Kidney glomerular epithelial cell (primary cell): ENCODE measurements at places on chromosomes 13 and 19.

DNA sequence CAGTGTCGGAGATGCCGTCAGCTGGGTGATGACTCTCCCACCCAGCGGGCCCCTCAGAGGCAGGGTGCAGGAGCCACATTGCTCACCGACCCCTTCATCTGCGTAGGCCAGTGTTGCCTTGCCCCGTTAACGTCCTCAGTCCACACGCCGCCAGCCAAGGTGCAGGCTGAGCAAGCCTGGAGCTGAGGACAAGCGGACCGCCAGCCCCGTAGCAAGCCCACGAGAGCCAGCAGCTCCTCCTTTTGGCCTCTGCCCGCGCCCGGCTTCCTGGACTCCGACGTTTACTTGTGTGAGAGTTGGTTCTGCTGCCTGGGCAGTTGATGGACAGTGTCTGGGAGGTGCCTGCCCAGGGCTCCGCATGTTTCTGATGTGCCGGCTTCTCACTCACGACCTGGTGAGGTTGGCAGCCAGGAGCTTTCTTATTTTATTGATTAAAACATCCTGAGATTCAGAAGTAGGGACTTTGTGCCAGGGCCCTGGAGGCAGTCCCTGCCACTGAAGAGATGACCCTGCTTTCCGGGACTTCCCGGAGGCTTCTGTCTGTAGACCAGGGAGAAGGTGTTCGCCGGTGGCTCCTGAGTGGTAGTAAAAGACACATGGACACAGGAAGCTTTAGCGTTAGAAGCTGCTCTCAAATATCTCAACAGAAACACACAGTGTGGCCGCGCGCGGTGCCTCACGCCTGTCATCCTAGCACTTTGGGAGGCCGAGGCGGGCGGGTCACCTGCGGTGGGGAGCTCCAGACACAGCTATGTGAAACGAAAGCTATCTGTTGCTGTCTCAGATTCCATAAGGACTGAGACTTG, 5.8 kb downstream of the DAZAP1 start:
- DNase-seq, result no peak

GRCh38 chr19:19033176-19033425, 216 bp downstream of the SUGP2 start:
- DNase-seq, result no peak

- DNase-seq, result no peak
These were observed 1018.0 kb upstream of the PCDH20 start for GRCh38 chr13:62433660-62434059.

- DNase-seq, result no peak
These were observed 21.8 kb upstream of the PLEKHF1 start for GRCh38 chr19:29643361-29643935.

DNA sequence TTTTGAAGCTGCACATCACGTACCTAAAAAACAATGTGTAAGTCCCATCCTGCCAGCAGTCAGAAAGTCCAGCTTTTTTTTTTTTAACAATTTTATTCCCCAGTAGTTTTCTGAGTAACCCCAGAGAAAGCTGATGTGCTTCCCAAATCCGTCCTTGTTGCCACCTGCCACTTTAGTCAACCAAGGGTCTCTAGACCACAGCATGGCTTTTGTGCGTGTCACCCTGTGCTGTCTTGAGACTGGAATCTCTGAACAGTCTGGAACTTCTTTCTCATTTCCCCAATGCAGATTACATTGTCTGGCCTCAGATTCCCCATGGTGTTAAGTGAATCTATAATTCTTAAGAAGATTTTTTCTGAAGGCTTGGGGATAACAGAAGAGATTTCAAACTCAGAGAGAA, 289.2 kb upstream of the KLF12 start:
- DNase-seq, result no peak
